ENCODE measurements at places on chromosomes 5 and 9.

DNA sequence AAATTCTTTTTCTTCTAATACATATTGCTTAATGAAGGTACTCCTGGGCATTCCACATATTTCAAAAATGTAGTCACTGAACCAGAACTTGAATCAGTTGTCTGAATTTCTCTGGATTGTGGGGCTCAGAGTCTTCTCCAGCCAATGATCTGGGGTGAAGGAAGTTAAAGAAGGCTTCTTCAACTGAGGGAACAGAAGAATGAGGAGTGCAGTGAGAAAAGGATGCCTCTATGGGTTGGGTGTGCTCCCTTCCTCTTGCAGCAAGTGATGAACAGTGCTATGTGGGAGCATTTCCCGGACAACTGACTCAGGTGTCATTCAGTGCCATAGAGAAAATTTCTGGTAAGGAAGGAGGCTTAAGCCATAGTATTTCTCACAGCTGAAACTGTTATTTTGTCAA lies 7.9 kb downstream of the LNPEP start:
- DNase-seq = no peak

GRCh38 chr5:174459071-174459702 lies 265.2 kb upstream of the MSX2 start:
- DNase-seq = no peak

DNA sequence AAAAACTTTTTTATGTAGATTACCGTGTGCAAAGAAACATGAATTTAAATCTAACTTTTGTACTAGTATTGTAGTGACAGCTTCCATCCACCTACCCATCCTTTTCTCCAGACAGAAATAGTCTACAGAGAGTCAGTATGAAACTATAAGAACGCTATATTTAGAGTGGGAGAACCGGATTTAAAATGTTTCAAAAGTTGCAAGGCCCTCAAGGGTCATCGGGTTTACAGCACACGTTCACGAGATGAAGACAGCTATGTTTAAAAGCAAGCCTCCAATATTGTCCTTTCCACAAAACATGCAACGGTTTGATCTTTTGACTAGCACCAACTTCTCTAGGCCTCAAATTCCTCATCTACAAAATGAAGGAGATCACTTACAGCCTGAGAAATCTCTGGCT lies 139.9 kb downstream of the LPAR1 start:
- DNase-seq = no peak

- DNase-seq = no peak
These were observed 121.1 kb upstream of the IRX4 start for GRCh38 chr5:2003690-2004365.

- no peak for DNase-seq
These were observed 1010.1 kb downstream of the CDH18 start for GRCh38 chr5:18977880-18978279.

GRCh38 chr5:105131045-105131444 lies 1568.5 kb upstream of the NUDT12 start:
- DNase-seq = no peak

DNA sequence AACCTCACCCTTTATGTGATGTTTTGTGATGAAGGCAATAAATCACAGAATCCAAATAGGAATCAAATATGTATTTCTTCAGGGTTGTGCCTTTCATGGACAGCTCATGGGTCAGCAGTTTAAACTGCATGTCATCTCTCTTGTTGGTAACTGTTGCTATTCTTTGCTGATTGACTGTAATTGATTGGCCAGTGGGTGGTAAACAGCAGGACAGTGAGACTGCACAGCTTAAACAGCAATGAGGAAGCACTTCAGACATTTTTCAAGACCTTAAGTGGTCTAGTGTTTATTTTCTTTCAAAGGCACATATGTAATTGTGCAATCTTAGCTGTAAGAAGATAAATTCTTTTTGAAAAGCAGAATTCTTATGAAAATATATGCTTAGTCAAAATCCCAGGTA lies 260.5 kb downstream of the COX7C start:
- no peak for DNase-seq

GRCh38 chr5:44860267-44860666 lies 51.5 kb downstream of the MRPS30 start:
- no peak for DNase-seq

DNA sequence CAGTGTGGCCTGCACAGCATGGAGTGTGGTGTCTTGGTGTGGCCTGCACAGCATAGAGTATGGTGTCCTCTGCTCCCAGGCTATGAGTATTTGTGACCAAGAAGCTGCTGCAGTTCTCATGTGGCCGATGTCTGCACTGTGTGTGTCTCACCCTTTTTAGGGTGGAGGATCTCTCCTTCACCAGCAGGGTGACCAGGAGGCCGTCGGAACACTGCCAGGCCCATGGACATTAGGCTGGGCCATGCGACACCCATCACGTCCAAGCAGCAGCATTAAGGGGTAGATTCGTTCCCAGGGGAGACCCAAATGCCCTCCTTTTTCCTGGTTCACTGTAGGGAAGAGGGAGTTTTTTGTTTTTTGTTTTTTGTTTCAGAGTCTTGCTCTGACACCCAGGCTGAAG lies 115.3 kb upstream of the SPIN1 start:
- DNase-seq = no peak

GRCh38 chr5:35408146-35408545 lies 177.9 kb upstream of the PRLR start:
- DNase-seq = no peak

DNA sequence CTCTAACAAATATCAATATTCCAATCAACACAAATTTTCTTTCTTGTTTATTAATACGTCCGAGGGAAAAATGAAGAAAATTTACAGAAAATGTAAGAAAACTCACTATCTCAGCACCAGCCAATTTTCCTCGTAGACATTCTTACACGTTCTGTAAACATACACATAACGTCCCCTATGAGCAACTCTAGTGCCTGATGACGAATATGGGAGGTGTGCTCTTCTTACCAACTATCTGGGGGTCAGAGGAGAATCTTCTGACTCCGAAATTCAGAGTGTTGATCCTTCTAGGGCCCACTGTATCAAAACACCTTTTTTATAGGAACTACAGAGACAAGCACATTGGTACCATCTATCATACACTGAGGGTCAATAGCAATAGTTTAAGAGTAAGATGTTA lies 198.7 kb downstream of the GAPVD1 start:
- no peak for DNase-seq

- DNase-seq = no peak
These were observed 56.2 kb upstream of the LPAR1 start for GRCh38 chr9:111094433-111094924.

DNA sequence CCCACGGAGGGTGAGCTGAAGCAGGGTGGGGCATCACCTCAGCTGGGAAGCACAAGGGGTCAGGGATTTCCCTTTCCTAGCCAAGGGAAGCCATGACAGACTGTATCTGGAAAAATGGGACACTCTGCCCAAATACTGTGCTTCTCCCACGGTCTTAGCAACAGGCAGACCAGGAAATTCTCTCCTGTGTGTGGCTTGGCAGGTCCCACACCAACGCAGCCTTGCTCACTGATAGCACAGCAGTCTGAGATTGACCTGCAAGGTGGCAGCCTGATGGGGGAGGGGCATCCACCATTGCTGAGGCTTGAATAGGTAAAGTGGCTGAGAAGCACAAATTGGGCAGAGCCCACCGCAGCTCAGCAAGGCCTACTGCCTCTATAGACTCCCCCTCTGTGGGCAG lies 23.2 kb downstream of the RAB3C start:
- no peak for DNase-seq

DNA sequence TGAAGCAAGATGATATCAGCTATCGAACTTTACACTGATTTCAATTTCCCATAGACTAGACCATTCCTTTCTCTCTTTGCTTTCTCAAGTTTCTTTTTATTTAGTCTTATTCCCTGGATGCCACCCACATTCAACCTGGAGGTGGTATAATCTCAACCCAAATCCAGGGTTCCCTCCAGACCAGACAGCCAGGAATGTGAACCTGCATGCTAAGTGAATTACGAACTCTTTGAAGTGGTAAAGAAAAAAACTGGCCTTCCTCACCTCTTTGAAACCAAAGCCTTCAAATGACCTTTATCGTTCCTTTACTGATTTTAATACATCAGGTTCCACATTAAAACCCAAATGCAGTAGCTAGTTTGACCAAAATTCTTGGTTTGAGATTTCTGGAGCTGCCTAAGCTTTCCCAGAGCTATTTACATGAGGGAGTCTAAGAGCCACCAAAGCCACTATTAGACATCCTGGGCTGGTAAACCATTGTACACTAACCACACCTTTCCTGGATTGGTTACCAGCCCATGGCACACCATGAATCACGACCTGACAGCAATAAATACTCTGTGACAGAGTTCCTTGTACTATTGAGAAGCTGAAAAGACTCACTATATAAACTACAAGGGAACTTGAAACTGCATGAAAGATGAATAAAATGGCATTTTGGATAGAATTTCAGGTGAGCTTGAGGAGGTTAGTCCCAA lies 323.7 kb downstream of the ADAMTS6 start:
- no peak for DNase-seq

DNA sequence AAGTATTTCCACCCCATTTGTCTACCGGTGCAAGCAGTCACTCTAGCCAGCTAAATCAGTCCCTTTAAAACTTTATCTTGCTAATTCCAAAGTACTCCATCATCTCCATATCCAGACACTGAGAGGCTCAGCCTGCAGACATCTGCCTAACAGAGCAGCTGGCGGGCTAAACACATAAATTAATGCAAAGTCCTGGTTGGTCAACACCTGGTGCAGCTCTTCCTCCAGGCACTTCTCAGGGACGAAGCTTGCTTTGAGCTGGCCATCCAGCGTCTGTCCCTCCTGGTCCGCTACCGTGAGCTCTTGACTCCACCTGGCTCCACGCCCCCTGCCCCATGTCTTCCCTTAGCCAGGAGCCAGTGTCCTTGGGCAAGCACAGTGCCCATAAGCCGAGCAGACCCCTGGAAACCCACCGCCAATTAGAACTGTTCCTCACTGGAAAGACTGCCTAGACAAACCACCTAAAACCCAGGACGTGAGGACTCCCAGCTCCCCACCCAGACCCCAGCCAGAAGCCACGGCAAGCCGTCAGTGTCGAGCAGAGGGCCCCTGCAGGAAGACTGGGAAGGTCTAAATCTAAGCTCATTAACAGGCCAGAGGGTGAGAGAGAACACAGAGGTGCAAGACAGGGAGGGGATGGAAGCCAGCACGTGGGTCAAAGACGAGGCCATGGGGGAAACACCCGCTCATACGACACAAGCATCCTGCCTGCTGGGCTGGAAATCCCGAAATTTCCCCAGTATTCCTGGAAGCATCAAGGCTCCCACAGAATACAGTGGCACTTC lies 120.0 kb downstream of the COL23A1 start:
- no peak for DNase-seq

DNA sequence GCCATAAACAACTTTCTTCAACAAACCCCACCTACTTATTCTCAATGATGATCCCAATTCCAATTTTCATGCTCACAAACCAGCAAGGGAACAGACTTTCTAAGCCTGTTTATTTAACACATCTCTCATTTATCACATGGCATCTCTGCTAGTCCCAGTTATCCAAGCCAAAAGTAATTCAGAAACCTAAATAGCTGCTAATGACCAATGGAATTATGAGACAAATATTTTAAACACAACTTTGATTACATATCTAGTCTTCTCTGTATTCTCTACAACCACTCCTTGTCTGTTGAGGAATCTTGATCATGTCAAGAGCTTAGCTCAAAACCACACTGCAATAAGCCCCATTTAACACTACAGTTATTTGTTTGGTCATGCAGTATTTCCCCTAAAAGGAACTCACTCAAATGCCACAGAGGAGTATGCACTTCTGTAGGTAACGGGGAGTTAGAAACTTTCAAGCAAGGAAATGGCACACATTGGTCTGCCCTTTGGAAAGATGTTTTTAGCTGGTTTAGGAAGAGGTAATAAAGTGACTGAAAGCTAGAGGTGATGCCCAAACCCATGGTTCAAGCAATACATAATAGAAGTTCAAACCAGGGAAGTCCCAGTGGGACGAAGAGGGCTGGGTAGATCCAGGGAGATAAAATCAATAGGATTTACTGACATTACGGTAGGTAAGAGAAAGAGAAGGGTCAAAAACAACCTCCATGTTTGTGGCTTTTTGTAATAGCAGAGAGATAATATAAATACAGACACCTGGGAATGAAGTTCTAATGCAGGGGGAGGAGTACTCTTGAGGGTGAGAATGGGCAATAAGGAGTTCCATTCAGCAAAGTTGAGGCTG lies 42.1 kb upstream of the HTR4 start:
- DNase-seq = no peak

- no peak for DNase-seq
These were observed 2.9 kb downstream of the AKNA start for GRCh38 chr9:114384836-114385396.

- no peak for DNase-seq
These were observed 152.2 kb upstream of the HMHB1 start for GRCh38 chr5:143659599-143660238.

- DNase-seq = no peak
These were observed 68.1 kb upstream of the FBXL7 start for GRCh38 chr5:15431923-15432322.

GRCh38 chr5:123125962-123126732 lies 37.1 kb downstream of the PRDM6 start:
- DNase-seq = no peak

GRCh38 chr5:134148986-134149539 lies 27.7 kb downstream of the SKP1 start:
- DNase-seq = no peak

DNA sequence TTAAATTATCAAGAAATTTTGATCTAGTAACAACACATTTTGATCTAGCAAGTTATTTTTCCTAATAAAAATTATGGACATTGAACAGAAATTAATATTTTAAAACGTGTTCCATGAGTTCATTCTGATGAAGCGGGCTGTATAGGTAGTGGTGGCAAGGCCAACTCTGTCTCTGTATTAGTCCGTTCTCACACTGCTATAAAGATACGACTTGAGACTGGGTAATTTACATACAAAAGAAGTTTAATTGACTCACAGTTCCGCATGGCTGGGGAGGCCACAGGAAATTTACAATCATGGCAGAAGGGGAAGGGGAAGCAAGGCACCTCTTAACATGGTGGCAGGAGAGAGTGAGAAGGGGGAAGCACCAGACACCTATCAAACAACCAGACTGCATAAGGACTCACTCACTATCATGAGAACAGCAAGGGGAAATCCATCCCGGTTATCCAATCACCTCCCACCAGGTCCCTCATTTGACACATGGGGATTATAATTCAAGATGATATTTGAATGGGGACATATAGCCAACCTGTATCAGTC lies 61.2 kb downstream of the TMEM232 start:
- DNase-seq = no peak

DNA sequence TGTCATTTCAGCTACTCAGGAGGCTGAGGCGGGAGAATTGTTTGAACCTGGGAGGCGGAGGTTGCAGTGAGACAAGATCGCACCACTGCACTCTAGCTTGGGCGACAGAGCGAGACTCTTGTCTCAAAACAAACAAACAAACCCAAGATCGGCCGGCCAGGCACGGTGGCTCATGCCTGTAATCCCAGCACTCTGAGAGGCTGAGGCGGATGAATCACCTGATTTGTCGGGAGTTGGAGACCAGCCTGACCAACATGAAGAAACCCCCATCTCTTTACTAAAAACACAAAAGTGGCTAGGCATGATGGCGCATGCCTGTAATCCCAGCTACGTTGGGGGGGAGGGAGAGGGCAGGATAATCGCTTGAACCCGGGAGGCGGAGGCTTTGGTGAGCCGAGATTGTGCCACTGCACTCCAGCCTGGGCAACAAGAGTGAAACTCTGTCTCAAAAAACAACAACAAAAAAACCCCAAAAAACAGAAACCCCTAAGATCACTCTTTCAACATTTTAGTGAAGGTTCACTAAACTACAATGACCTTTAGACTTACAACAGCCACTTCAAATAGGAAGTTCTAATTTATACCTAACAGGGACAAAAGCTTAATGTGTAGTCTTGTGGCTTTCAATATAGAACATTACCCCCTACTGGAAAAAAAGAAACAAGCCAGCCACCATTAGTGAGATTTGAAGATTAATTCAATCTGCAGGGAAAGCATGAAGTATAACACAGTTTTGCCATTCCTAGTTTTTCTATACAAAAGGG lies 7.0 kb downstream of the HSPA9 start:
- no peak for DNase-seq
